Activated B cell treated with CpG ODN at 0.5 μM for 24 hours (primary cell): ENCODE measurements at places on chromosomes 2 and 18.

DNA sequence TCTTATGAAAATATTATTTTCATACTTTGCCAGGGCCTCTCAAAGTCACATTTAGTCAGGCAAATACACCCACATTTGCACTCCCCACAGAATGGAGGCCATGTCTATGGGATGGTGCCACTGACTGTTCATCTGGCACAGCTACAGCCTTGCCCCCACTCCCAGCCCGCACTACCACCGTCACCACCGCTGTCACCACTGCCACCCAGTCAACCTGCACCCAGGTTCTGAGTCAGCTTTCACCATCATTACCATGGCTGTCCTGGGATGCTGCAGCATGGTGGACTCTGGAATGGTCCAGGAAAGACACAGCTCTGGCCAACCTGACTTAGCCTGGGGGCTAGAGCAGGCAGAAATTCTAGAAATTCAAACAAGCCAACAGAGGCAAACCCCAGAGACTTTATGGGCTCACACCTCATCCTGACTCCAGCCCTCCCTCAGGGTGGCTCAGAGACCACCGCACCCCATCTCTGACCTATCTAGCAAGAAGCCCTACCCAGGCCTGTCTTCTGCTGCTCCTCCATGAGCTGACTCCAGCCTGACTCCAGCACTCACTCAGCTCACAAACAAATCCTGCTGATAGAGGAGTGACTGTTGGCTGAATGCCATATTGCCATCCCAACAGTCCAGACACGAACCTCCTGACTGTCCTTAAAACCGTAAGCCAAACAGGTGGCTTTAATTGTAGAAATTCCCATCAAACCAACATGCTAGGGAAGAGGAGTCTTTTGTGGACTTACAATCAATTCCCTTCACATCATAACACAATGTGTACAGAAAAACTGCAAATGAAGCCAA lies 28.0 kb downstream of the DNER start:
- no peak overlapping the region for H3K27ac ChIP-seq
- H3K27me3 ChIP-seq, result peaks cover 13% of the 10 kb centered on the region
- H3K4me3 ChIP-seq, result no peak overlapping the region

GRCh38 chr2:236887531-236887930 lies 198.2 kb upstream of the COPS8 start:
- H3K27me3 ChIP-seq, result peaks cover 4% of the 10 kb centered on the region
- H3K4me1 ChIP-seq, result no peaks in the 10 kb centered on the region
- H3K27ac ChIP-seq, result no peak overlapping the region
- DNase-seq, result no peak

GRCh38 chr2:69535817-69536241 lies 98.6 kb upstream of the NFU1 start:
- H3K27me3 ChIP-seq, result no peaks in the 10 kb centered on the region
- peaks cover 8% of the 10 kb centered on the region for H3K36me3 ChIP-seq
- H3K27ac ChIP-seq, result no peak overlapping the region
- DNase-seq, result no peak

DNA sequence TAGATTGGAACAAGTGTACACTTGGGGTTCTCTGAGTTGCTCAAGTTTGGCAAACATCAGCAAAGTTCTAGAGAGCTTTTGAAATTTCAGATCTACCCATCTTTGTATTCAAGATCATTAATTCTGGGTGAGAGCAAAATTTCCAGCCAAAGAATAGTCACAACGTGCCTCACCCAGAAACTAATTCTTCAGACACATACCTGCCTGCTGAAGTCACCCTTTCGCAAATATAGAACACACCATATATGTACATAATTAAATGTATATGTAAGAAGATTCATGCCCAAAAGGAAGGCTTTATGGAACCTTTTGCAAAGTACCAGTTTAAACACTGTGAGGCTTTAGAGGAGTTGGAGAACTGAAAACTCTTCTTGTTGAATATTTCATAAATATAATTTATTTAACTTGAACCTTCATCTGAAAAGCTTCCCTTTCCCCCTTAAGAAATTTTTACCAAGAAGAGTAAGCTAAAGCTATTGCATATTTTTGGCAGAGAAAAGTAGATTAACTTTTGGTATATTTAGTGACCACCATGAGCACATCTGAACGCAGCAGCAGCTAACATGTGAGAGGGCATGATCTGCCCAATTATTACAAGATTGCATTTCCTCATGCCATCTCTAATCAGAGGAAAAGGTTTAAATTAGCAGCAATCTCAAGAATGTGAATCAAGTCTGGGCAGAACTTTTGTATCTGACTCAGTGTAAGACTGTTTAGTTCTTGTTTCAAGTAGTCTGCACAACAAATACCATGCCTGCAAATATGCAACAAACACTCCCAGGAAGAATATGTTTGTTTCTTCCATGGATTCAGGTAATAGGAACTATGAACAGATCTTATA lies 8.2 kb downstream of the RND3 start:
- H3K36me3 ChIP-seq, result no peaks in the 10 kb centered on the region
- H3K4me3 ChIP-seq, result no peak overlapping the region
- peaks cover 9% of the 10 kb centered on the region for H3K27me3 ChIP-seq
- no peaks in the 10 kb centered on the region for H3K4me1 ChIP-seq
- no peak for DNase-seq
- no peak overlapping the region for H3K27ac ChIP-seq
